Germinal center (tissue), 1 donor: ENCODE measurements at places on chromosomes 11 and 22.

GRCh38 chr22:39206491-39206890 is 38.3 kb downstream of the PDGFB start:
- DNase-seq = no peak

GRCh38 chr11:67227726-67228125 is 38.5 kb upstream of the GRK2 start:
- no peak for DNase-seq

- no peak for DNase-seq
Observed at GRCh38 chr11:103013421-103013820, 57.9 kb upstream of the MMP13 start.

GRCh38 chr11:89161949-89162348 is 15.7 kb upstream of the TYR start:
- no peak for DNase-seq

GRCh38 chr11:7511401-7511800 is 2.4 kb upstream of the PPFIBP2 start:
- no peak for DNase-seq

DNA sequence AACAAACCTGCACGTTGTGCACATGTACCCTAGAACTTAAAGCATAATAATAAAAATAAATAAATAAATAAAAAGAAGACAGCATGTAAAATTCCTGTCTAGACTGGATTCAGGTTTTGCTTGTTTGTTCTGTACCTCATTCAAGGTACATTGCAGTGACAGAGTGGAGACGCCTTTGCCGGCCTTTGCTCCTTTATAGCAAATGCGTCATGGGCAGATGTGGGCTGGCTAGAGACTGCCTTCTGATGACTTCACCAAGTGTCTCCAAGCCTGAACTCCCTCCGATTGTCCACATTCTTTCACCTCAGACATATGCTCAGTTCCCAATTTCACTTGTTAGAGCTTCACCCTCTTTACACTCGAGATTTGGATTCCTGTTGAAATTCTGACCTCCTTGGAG is 147.8 kb upstream of the ARHGAP20 start:
- no peak for DNase-seq

DNA sequence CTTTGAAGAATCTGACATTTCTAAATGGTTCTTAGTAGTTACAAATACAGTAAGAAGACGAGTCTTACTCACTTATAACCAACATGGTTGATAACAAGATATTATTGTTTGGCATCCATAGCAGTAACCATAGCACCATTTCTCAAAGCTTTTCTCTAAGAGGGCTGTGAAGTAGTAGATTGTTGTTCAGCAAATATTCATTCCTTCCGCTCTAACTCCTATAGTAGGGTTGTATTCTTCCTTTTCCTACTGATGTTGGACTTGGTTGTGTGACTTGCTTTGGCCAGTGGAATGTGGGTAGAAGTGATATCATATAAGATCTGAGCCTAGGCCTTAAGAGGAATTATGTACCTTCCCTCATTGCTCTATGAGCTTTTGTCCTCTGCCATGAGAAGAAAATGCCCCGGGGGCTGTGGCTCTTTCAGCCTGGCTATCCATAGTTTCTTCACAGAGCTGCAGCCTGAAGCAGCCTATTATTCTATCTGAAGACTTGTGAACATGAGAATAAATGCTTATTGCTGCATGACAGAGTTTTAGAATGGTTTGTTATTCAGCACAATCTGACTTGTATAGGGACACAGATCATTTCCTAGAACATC is 28.9 kb upstream of the ZBED5 start:
- DNase-seq = no peak

DNA sequence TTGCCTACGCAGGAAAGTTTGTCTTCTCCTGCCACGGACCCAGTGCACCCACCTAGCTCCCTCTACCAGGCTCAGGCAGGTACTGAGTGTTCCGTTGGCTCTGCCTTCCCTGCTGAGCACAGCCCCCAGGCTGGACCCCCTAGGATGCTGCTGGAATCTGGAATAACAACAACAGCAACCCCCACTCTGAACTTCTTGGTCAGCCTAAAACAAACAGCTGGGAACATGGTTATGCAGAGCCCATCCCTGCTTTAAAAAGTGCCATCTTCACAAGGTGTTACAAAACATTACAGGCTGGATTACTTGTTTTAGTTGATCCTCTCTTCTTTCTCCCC is 1.8 kb downstream of the OPCML start:
- DNase-seq = no peak

DNA sequence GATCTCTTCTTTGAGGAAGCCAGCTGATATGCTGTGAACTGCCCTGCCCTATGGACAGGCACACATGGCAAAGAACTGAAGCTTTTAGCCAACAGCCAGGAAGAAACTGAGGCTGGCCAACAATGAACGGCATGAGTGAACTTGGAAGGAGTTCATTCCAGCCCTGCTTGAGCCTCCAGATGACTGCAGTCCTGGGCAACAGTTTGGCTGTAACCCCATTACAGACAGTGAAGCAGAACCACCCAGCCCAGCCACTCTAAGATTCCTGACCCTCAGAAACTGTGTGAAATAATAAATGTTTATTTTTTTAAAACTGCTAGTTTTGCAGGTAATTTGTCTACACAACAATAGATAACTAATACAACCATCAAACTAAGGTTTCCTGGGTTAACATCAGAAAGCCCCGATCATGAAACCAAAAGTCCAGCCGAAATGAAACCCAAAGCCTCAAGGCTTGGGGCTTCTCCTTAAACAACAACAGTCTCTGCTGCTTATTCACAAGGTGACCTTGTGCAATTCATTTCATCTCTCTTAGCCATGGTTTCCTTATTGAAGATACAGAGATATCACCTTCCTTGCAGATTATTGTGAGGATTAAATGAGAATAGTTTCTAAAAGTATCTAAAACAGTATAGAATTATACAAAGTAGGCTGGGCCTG is 31.4 kb downstream of the PAK1 start:
- no peak for DNase-seq

- no peak for DNase-seq
Observed at GRCh38 chr11:44399968-44400367, 90.0 kb upstream of the ALX4 start.

- no peak for DNase-seq
Observed at GRCh38 chr22:46848197-46848596, 85.7 kb downstream of the TBC1D22A start.

DNA sequence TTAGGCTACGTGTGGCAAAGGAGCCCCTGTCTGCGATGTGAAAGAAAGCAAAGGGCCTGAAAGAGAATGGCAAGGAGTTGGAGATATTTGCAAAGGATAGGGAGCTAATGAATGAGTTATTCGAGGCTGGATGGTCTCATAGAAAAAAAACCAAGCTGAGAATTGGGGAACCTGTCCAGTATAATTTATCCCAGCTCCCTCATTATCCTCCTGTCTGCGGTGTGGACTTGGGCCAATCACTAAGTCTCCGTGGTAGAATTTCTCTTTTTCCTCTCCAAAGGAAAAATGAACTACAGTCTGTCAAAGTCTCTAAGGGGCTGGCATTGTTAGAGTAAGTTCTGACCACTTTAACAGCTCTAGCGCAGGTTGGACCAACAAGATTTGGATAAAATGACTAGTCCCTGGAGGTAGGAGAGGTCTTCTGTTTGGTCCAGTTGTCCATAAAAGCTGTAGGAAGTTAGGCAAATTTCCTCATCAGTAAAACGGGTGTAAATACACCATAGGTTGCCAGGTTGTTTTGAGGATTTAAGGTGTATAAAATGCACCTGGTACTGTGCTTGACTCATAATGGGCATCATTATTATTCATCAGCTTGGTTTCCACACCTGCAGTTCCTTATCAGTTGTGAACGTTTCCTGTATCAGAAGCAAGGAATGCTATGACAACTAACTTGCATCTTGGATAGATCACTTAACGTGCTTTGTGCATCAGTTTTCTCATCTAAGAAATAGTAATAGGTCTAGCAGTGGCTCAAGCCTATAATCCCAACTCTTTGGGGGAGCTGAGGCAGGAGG is 10.3 kb upstream of the CDON start:
- DNase-seq = no peak

- DNase-seq = no peak
Observed at GRCh38 chr22:38162881-38163843, 18.5 kb downstream of the PLA2G6 start.

DNA sequence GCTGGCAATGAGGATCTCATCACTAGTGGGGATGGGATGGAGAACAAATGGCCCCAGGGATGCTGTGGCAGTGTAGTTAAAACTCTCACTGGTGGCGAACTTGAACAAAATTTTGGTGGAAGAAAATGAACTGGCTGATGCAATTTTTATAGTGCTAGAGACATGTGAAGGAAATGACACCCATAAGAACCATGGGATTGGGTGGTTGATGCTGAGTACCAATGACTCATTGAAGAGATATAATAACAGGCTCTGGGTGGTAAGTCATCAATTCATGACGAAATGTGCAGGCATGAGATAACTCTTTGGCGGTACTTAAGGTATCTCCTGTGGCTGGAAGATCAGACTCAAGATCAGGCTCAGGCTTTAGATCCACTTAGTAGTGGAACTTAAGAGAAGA is 172.9 kb upstream of the DDI1 start:
- no peak for DNase-seq

GRCh38 chr11:57901278-57901677 is 122.4 kb upstream of the OR9Q1 start:
- no peak for DNase-seq

GRCh38 chr11:128628686-128629085 is 41.3 kb upstream of the ETS1 start:
- peak; percentile 55 for DNase-seq

DNA sequence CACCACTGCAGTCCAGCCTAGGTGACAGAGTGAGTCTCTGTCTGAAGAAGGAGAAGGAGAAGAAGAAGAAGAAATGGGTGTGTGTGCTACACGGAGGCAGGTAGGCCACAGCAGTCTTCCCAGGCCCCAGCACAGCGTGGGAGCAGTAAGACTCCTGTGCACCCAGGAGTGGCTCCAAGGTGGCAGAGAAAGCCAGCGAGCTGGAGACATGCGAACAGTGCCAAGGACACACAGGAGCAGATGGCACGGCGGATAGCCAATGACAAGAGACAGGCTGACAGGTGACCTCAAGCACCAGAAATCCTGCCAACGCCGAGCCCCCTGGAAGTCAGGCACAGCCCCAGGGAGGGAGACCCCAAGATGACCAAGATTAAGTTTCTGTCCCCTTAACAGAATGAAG is 9.0 kb upstream of the SCGB1A1 start:
- no peak for DNase-seq

DNA sequence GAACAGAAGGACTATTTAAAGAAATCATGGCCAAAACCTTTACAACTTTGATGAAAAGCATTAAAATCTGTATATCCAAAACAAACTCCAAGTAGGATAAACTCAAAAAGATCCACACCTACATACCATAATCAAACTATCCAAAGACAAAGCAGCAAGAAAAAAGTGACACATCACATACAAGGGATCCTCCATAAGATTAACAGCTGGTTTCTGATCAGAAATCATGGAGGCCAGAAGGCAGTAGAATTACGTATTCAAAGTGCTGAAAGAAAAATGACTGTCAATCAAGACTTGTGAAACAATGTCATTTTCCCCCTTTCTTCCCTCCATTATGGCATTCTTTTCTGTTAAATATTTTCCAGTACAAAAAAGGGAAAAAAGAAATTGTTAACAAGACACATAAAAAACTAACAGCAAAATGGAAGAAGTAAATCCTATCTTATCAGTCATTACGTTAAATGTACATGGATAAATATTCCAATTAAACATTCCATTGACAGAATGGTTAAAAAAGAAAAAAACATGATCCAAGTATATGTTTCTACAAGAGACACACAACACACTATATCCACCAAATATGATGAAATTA is 34.2 kb upstream of the ARHGAP32 start:
- DNase-seq = no peak
